ENCODE measurements at places on chromosomes 5 and 9.

GRCh38 chr5:136731241-136731900, 366.0 kb upstream of the TRPC7 start:
- peak; percentile 14 for DNase-seq

GRCh38 chr5:61304590-61305381, 27.3 kb upstream of the ZSWIM6 start:
- peak; percentile 90 for DNase-seq

GRCh38 chr5:132525299-132525724, 18.0 kb downstream of the IL5 start:
- peak; percentile 17 for DNase-seq

GRCh38 chr9:90906316-90907055, 104.9 kb downstream of the SYK start:
- no peak for DNase-seq

DNA sequence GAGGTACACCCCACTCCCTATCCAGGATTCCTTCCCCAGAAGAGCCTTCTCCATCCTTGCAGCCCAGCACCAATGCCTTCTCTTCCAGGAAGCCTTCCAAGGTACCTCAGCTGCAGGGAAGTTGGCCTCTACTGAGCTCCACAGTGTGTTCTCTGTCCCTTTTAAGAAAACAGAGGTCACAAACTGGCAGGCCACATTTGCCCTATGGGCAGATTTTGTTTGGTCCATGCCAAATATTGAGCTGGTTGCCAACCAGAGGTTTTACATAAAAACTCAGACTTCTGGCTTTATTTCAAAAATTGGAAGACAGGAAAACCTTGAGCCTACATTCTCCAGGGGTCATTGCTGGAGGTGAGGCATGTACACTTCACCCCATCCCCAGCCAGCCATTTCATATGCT, 9.0 kb upstream of the NDST1 start:
- DNase-seq = no peak

GRCh38 chr9:437066-437465, 222.4 kb downstream of the DOCK8 start:
- no peak for DNase-seq

GRCh38 chr9:36748322-36748899, 175.7 kb downstream of the MELK start:
- DNase-seq = peak; percentile 53

DNA sequence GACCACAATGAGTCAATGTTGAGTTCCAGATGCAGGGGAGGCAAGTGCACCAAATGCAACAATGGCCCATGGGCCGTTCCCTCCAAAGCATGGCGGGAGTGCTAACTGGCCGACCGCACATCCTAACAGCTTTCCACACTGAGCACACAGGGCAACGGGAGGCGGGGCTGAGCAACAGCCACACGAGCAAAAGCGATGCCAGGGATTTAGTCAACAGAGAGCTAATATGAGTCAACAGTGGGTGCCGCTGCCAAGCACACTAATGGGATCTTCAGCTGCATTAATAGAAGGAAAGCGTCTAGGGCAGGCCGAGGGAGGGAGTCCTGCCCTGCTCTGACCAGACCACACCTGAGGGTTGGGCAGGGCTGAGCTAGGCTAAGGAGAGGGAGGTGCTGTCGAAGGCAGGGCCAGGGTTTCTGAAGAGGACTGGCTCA, 4.6 kb downstream of the EPB41L4B start:
- peak; percentile 31 for DNase-seq

DNA sequence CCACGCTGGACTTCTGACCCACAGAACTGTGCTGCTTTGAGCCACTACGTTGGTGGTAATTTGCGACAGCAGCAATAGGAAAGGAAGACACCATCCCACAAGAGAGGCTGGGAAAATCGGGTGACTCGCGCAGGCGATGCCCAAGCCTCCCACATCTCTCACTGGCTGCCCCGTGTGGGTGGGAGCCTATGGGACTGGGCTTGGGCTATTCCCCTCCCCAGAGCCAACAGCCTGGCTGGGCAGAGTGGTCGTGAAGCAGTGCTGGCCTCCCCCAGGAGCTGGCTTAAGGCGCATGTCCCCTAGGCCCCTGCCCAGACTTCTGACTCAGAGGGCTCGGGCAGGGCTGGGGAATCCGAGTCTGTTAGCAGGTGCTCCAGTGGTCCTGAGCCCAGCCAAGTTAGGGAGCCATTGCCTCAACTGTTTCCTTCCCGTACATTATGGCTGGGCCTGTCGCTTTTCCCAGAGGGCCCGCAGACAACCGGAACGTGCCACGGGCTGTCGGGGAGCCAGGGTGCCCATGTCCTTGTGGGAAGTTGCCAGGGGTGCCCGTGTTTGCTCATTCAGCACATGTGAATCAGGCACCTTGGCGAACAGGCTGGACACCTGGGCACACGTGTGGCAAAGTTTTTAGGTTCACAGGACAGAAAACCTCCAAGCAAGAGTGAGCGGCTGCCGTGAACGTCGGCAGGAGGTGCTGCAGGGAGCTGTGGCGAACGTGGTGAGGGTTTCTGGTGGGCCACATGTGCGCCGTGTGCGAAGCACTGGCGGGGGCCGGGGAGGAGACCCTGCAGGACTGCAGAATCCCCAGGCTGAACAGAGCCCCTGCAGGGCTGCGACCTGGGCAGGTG, 7.0 kb upstream of the RASGEF1C start:
- no peak for DNase-seq

GRCh38 chr9:127898433-127899127, 823 bp downstream of the ST6GALNAC6 start:
- peak; percentile 85 for DNase-seq

- no peak for DNase-seq
These were observed 109.8 kb downstream of the KIAA0825 start for GRCh38 chr5:94508461-94509148.

DNA sequence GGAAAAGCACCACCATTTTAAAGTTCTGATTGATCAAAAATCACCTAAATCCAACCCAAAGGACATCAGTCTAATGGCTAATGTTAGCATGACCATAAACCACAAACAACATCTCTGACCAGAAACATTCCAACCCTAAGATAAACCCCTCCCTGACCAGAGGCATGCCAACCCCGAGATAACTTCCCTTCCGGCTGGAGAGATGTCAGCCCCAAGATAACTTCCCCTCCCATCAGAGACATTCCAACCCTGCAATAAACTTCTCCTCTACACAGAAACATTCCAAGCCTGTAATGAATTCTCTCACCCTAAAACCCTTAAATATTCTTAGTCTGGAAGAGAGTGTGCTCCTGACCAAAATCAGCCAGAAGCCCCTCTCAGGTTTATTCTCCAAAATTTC, 364.3 kb downstream of the KCNN2 start:
- DNase-seq = peak; percentile 6

DNA sequence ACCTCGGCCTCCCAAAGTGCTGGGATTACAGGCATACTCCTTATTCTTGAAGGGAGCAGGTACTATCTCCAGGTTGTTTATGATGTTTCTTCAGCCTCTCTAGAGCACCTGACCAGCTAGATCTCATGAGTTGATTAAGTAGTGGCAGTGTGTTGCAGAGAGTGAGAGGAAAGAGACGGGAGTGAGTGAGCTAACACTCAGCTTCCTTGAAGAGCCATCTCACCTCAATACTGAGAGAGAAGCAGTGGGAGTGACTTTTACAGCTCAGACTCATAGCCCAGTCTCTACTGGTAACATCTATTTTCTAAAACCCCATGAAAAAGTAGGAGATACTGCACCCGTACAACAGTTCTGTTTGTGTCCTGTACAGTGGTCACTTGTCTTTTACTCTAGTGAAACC, 43.9 kb upstream of the RUSC2 start:
- no peak for DNase-seq

Measured in iris pigment epithelial cell (primary cell).